ENCODE measurements at places on chromosomes 13 and 19. TPM values are rescaled to one million over a fixed set of nuclear protein-coding genes. Genes with fewer than 3 reads are reported as not detected.

GRCh38 chr19:47330466-47330869 lies 1.5 kb upstream of the C5AR2 start:
- ATAC-seq: no peak

GRCh38 chr13:44819772-44820171 lies 169.5 kb downstream of the NUFIP1 start:
- no peak for ATAC-seq

- no peak for ATAC-seq
Measured at GRCh38 chr13:55887561-55887960, 1253.2 kb upstream of the PRR20A start.

- ATAC-seq: no peak
Measured at GRCh38 chr13:46812301-46812797, 15.4 kb upstream of the ESD start.

Gene MIR17HG
- 19.1 TPM for total RNA-seq

Measured in activated T-helper 17 cell treated with anti-CD3 and anti-CD28 coated beads, Interleukin-2, amount 50 U/mL, for 72 hours (primary cell).